ENCODE measurements at places on chromosomes 4 and X. TPM values are rescaled to one million over a fixed set of nuclear protein-coding genes. Genes with fewer than 3 reads are reported as not detected.

The CFAP299 gene
- 2.7 TPM for total RNA-seq

The SPON2 gene
- total RNA-seq: 267 TPM

The NPY2R gene
- total RNA-seq: under 0.01 TPM

The SYTL4 gene
- 2.6 TPM for total RNA-seq

The EDA2R gene
- total RNA-seq: 31.1 TPM
